A549 treated with AZD2906 at 1 μM for 4 hours (cell line): ENCODE measurements at places on chromosomes 1 and 21. TPM values are rescaled to one million over a fixed set of nuclear protein-coding genes. Genes with fewer than 3 reads are reported as not detected.

Gene UTS2
- 0.18 TPM in 1 of 5 replicates, not detected in the others for total RNA-seq

Gene MIGA1
- 5.0 to 7.1 TPM (median 6.4 TPM) in 5 replicates for total RNA-seq

Gene IL24
- 0.31 to 0.55 TPM (median 0.39 TPM) in 5 replicates for total RNA-seq

Gene DDX20
- 8.3 to 10.8 TPM (median 8.7 TPM) in 5 replicates for total RNA-seq

Gene E2F2
- 2.4 to 2.8 TPM (median 2.6 TPM) in 5 replicates for total RNA-seq

Gene VHLL
- total RNA-seq, result not detected in 5 replicates
